Mammary microvascular endothelial cell (primary cell): ENCODE measurements at places on chromosomes 11 and 22. TPM values are rescaled to one million over a fixed set of nuclear protein-coding genes. Genes with fewer than 3 reads are reported as not detected.

TMA7B gene
- not detected in 2 replicates for total RNA-seq

LINC01488 gene
- not detected in 2 replicates for total RNA-seq

OVOL1 gene
- total RNA-seq, result not detected in 2 replicates

KCNJ4 gene
- not detected in 2 replicates for total RNA-seq

GDPD4 gene
- not detected in 2 replicates for total RNA-seq
